Activated T-helper 9 cell treated with anti-CD3 and anti-CD28 coated beads, Interleukin-2, amount 50 U/mL, for 16 hours (primary cell): ENCODE measurements at places on chromosomes 16 and 17.

- DNase-seq = no peak
Measured at GRCh38 chr17:55120651-55121050, 144.1 kb upstream of the HLF start.

- DNase-seq = no peak
Measured at GRCh38 chr17:55326030-55326429, 61.3 kb downstream of the HLF start.

DNA sequence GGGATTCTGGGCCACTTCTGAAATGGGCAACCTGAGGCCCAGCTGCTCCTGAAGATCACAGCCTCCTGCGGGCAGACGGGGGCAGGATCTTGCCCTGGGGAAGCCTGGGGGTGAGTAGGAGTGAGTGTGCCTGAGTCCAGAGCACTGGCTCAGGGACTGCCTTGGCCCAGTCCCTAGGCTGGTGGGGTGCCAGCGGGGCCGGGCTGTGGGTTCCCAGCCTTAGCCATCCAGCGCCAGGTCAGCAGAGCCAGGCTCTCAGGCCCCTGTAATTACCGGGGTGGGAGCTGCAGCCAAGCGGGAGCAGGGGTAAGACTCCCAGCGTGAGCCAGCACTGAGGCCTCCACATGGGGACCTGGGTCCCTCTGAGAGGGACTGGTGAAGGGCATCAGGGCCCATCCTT is 8.2 kb downstream of the SPNS2 start:
- DNase-seq = no peak

DNA sequence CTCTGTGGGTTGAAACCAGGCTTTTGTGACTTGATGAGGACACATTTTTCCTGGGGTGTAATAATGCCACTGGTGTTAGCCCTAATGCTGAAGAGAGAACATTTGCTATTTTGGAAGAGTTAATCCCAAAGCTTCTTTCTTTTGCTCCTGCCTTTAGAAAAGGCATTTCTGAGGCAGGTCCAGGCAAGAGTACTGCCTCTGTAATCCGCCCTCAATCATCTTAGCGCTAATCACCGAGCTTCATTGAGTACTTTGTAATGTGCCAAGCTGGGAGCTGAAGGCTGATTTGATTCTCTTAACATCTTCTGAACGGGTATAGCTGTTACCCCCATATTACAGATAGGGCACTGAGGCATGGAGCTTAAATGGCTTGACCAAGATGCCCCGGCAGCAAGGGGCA is 60.3 kb downstream of the AKAP1 start:
- no peak for DNase-seq

- no peak for DNase-seq
Measured at GRCh38 chr16:17125671-17126070, 345.1 kb downstream of the XYLT1 start.
